ENCODE measurements at places on chromosomes 12 and 14.

GRCh38 chr12:106767206-106767605 is 7.3 kb upstream of the RIC8B start:
- DNase-seq = no peak

DNA sequence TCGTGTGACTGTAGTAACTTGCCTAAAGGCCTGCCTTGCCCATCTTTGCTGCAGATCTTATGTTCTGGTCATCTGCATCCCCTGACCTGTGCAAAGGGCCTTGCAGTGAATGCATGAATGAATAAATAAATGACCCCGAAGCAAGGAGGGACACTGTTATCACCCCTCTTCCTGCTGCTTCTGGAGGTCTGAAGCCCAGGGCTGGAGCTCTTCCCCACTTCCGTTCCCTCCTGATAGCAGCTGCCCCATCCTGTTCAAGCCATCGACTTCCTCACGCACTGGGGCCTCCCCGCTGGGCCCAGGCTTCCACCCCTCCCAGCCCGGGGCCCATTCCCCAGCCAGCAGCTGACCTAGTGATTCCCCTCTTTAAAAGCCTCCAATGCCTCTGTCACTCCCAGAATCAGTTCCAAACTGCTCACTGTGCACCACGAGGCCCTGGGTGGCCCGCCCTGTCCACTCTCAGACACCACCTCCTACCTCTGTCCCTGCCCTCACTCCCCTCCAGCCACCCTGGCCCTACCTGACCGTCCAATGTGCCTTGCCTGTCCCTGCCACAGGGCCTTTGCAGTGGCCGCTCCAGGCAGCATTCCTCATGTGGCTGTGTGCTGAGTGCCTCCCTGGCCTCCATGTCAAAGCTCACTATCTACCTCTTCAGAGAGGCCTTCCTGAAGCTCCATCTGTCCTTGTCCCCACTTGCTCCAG is 78.6 kb downstream of the SCARB1 start:
- DNase-seq = no peak

- DNase-seq = no peak
Measured at GRCh38 chr14:74551431-74552371, 58.1 kb downstream of the ISCA2 start.

GRCh38 chr12:34526946-34527345 is 504.6 kb downstream of the ALG10 start:
- peak; percentile 50 for DNase-seq

- peak; percentile 3 for DNase-seq
Measured at GRCh38 chr12:81953541-81953940, 194.4 kb upstream of the PPFIA2 start.

DNA sequence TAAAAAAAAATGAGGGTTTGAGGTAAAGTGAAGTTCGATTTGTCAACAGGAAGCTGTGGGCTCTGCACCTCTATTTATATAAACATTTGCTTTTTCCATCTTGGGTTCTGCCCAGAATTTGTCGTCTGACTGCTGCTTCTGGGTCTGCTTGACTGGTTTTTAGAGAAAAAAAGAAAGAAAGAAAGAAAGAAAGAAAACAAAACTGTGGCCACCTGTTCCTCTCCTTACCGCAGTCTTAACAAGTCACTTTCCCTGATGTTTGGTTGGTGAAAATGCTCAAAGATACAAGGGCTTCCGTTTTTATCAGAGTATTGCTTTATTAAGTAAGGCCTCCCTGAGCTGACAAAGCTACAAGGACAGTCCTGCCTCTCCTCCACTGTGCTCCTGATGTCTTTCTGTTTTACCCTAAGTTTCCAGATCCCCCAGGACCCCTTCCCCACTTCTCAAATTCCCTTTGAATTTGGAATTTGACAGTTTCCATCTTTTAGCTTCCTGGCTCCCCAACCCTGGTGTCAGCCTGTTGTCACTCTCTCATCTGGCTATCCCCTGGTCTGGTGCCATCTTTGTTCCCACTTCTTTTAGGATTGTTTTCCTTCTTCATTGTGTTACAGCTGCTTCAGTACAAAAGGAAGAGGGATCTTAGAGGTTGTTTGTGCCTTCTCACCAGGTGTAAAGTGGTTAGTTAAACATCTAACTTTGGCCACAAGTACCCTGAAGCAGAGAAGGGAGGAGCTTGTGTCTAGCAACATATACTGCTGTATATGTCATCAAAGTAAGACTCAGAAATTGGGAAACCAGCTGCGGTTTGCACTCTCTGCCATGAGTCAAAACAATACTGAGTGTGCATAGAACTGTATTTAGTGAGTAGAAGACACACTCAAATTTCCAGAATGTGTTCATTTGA is 18.0 kb downstream of the MFAP5 start:
- peak; percentile 48 for DNase-seq

- peak; percentile 74 for DNase-seq
Measured at GRCh38 chr12:630656-631632, 32.3 kb downstream of the NINJ2 start.

DNA sequence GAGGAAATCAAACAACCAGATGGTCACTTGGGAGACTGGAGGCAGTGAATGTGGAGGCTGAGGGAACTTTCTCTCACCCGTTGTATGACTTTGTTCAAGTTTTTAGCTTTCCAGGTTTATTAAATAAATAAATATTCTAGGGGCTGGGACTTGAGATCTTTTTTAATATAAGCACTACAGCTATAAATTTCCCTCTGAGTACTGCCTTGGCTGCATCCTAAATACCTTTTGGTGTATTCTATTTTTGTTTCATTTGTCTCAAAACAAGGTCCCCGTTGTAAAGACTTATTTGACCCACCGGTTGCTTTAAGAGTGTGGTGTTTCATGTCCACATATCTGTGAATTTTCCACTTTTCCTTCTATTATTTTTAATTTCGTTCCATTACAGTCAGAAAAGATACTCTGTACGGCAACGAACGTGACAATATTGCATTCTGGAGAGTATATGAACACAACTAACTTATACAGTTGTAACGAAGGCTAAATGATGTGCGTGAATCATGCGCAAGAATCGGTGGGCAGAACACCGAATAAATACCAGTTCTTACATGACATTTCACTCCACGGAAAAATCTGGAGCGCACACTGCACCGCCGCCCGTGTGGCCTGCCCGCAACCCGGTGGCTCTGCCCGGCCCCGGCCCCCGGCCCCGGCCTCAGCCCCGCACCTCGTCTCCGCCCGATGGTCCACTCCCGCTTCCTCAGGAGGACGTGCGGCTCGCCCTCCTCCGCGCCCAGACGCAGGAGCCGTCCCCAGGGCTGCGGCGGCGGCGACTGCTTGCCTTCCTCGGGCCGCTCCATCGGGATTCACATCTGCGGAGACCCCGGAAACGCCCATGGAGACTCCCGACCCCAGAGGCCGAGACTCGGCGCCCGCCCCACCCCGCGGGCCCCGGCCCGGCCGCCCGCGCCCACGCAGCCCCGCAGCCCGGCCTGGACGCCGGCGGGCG is 602 bp downstream of the CHFR start:
- DNase-seq = peak; percentile 35

DNA sequence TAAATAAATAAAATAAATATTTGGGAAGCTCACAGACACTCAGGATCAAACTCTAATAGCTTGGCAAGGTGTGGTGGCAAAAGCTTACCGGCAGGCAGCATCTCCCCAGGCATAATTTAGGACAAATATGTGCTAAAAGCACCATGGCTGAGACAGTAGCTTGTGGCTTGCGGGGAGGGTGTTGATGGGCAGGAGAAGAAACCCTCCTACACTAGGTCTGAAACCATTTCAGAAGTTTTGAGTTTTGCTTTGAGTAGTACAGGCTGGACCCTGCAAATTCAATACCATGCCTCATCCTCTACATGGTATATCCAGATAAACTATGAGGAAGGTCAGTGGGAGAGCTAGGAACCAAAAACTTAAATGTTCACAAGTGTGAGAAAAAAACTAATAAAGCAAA is 33.1 kb downstream of the MAP3K9 start:
- no peak for DNase-seq

DNA sequence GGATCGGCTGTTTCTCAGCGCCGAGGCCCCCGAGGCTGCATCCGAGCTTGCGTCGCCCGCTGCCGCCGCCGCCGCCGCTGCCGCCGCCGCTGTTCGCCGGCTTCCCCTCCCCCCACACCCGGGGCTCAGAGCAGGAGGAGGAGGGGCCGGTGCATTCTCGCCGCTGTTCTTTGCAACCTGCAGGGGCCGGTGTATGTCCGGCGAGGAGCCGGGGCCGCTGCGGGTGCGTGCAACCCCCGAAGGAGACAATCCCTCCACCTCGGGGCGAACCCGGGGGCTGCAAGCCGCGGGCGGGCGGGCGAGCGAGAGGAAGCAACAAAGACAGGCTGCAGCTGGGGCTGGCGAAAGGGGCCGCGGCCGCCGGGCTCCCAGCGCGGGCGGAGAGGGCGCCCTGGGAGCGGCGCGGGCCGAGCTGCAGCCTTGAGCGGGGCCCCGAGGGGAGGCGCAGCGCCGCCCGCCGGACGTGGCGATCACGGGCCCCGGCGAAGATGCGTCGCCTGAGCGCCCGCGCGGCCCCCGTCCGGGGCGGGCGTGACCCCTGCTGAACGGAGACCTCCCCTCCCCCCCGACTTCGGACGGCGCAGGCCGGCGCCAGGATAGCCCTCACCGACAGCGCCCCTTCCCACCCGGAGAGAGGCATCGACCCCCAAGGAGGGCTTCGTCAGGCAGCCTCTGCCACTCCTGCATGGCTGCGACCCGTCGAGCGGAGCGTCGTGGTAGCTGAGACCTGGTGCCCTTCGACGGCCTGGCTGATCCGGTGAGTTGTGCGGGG is 702 bp downstream of the FAM222A start:
- DNase-seq = peak; percentile 40

DNA sequence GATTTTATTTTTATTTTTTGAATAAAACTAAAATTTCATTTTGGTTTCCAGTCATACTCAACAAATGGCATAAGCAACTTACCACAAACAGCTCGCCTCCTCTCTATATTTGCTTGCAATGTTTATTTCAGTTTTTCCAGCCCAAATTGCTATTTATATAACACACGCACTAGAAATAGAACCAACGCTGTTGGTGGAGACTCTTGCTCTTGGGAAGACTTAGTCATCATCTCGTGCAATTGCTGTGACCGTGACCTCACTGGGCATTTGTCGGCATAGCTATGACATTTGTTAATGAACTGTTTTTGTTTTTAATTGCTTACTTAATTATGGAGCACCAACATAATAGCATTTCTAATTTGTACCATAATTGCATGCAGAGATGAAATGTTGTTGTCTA is 153.1 kb upstream of the OTX2 start:
- no peak for DNase-seq

GRCh38 chr12:98612696-98613334 is 19.3 kb downstream of the SLC25A3 start:
- DNase-seq = no peak

- no peak for DNase-seq
Measured at GRCh38 chr12:66176105-66176900, 6.5 kb upstream of the TMBIM4 start.

- no peak for DNase-seq
Measured at GRCh38 chr14:99708449-99708848, 24.4 kb downstream of the CYP46A1 start.

- no peak for DNase-seq
Measured at GRCh38 chr14:104926619-104927431, 2.1 kb downstream of the PLD4 start.

GRCh38 chr14:35257809-35258208 is 34.4 kb upstream of the PSMA6 start:
- no peak for DNase-seq

DNA sequence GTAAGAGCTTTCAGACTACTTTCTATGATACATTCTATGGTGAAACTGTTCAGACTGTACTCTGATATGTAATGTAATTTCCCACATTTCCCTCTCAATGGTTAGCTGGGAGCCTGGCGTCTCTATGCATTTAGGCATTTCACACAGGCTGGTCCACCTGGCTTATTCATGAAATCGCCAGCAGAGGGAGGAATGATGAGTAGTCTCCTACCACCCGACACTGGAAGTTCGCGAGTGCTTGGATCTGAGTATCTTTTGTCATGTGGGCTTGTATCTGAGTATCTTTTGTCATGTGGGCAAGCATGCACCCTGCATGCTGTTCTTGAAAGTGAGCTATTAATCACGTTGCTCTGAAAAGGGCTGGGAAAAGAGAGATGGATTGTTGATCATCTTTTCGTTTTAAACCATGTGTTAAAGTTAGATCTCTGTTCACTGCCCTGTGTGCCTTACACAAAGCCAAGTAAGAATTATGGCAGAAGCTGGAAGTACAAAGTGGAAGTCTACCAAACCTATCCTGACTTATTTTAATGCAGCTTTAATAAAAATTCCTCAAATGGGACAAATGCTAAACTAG is 235.0 kb downstream of the ATP23 start:
- peak; percentile 64 for DNase-seq

DNA sequence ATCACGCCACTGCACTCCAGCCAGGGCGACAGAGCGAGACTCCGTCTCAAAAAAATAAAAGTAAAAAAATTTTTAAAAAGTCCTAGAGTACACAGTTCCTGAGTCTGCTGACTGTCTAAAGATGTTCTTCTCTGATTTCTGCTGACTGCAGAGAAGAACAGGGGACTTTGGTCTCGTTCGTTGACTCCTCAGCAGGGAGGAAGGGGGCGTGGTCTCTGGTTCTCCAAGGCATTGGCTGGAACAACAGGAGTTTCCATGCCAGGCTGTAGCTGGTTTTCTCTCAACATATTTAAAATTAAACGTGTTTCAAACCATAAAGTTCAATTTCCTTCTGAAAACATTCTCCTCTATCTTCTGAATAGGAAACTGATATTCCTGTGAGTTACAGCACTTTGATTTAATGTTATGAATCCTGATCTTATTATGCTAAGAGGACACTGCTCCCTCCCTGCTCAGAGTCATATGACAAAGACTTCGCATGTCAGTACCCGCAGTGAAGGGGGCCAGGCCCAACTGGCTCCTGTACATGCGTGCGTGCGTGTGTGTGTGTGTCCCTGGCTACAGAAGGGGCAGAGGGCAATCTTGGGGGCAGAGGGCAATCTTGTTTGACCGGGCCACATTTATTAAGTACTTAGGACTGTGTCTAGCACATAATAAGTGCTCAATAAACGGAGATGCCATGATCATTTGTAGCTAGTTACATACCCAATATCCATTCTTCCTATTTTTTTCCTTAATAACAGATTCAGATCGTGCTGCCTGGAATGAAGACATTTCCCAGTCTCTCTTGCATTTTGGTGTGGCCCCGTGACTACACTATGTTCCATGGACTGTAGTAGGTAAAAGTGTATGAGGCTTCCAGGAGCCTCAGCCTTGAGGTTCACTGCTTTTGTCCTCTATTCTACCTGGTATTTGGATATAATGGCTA is 16.5 kb upstream of the HNF1A start:
- no peak for DNase-seq

- no peak for DNase-seq
Measured at GRCh38 chr12:109642506-109643132, 69.0 kb downstream of the MVK start.

- DNase-seq = no peak
Measured at GRCh38 chr12:58583940-58584339, 336.4 kb downstream of the LRIG3 start.

- no peak for DNase-seq
Measured at GRCh38 chr12:114245555-114245954, 160.4 kb downstream of the TBX5 start.

GRCh38 chr12:2535583-2536204 is 259.1 kb upstream of the FKBP4 start:
- peak; percentile 14 for DNase-seq

DNA sequence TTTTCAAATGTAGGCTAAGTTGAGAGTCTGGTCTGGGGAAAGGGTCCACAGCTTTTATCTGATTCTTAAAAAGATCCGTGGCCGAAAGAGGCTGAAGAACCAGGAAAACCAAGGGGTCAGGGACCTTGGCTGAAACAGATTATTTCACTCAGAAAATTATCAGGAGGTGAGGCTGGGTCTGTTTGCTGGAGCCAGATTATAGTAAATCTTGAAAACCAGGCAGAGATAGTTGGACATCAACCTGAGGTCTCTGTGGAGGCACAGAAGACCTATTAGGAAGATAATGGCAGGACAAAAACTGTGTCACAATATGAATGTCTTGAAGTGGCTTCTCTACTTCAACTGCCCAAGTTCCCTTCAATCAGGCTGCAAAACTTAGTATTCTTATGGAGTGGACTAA is 1.6 kb upstream of the MED21 start:
- no peak for DNase-seq
